Endothelial cell of coronary artery (primary cell): ENCODE measurements at places on chromosomes 6 and 20. TPM values are rescaled to one million over a fixed set of nuclear protein-coding genes. Genes with fewer than 3 reads are reported as not detected.

C6orf15 gene
- total RNA-seq, result not detected in 2 replicates

TRIM31 gene
- total RNA-seq, result not detected in 2 replicates

GUCA1A gene
- not detected in 2 replicates for total RNA-seq

ESR1 gene
- under 0.01 TPM in 1 of 2 replicates, not detected in the other for total RNA-seq

MATN4 gene
- not detected in 2 replicates for total RNA-seq

ERVFRD-1 gene
- total RNA-seq, result not detected in 2 replicates

CFAP61 gene
- total RNA-seq, result not detected in 2 replicates

DUSP15 gene
- not detected in 2 replicates for total RNA-seq

PNPLA1 gene
- not detected in 2 replicates for total RNA-seq

OTOR gene
- total RNA-seq, result not detected in 2 replicates

NRM gene
- total RNA-seq, result 1.4 TPM in 2 replicates

TBXT gene
- total RNA-seq, result not detected in 2 replicates

RAMACL gene
- total RNA-seq, result 1.6 and 4.6 TPM in 2 replicates

DPPA5 gene
- not detected in 2 replicates for total RNA-seq

PGC gene
- total RNA-seq, result not detected in 2 replicates

BICRAL gene
- 2.3 and 3.4 TPM in 2 replicates for total RNA-seq

ABHD16B gene
- not detected in 2 replicates for total RNA-seq

RNASET2 gene
- 6.5 and 14.9 TPM in 2 replicates for total RNA-seq
